ENCODE measurements at places on chromosomes 7 and 10.

DNA sequence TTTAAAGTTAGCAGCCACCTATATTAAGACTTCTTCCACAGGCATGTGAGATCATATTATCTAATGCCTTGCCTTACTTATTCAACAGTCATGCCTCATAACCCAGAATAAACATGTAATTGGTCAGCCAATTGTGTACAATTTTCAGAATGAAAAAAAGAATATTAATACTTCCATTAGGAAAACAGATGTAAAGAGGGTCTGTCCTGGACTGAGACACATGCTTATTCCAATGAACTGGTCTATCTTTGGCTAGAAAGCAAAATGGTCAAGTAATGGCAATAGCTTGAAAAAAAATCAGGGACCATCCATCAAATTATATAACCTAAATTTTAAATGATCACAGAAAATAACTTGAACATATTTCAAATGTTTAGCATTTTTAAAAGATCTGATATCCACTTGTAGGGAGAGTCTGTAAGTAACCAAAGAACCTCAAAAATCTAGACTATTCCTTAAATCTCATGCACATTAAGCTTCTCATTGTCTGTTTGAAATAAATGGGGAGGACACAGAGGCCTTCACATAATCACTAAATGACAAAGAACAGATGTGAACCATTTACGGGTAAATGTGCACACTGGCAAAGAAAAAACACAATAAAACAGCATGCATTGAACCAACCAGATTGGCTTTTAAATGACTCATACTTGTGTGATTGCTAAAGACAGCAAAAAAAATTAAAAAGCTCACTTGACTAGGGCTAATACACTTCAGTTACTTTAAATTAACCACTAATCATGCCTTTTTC lies 568.8 kb upstream of the PCDH15 start:
- no peak for DNase-seq
- no peak overlapping the region for H3K27ac ChIP-seq
- no peaks in the 10 kb centered on the region for H3K27me3 ChIP-seq

DNA sequence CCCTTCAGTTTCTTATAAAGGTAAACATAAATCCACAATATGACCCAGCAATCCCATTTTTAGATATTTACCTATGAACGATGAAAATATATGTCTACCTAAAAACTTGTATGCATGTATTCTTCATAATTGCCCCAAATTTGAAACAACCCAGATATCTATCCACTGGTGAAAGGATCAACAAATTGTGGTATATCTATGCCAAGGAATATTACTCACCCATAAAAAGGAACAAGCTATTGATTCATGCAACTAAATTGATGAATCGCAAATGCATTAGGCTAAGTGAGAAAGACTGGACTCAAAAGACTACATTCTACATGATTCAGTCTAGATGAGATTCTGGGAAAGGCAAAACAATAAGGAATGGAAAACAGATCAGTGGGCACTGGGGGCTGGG lies 126.0 kb upstream of the BTBD16 start:
- no peak overlapping the region for H3K27ac ChIP-seq
- H3K4me3 ChIP-seq, result no peak overlapping the region
- no peak for DNase-seq
- no peaks in the 10 kb centered on the region for H3K4me1 ChIP-seq

- no peaks in the 10 kb centered on the region for H3K4me1 ChIP-seq
- no peaks in the 10 kb centered on the region for H3K27me3 ChIP-seq
- H3K27ac ChIP-seq, result no peak overlapping the region
- H3K4me3 ChIP-seq, result no peak overlapping the region
- H3K36me3 ChIP-seq, result no peaks in the 10 kb centered on the region
Observed at GRCh38 chr10:58180666-58181065, 87.0 kb downstream of the IPMK start.

GRCh38 chr7:32900433-32900995 lies 9.0 kb upstream of the KBTBD2 start:
- peaks cover 16% of the 10 kb centered on the region for H3K4me1 ChIP-seq
- H3K4me3 ChIP-seq, result no peak overlapping the region
- H3K27ac ChIP-seq, result no peak overlapping the region
- H3K27me3 ChIP-seq, result no peaks in the 10 kb centered on the region
- no peak for DNase-seq
- no peaks in the 10 kb centered on the region for H3K36me3 ChIP-seq

- H3K27ac ChIP-seq, result no peak overlapping the region
- peaks cover 77% of the 10 kb centered on the region for H3K36me3 ChIP-seq
- peaks cover 22% of the 10 kb centered on the region for H3K4me1 ChIP-seq
- no peak for DNase-seq
- H3K27me3 ChIP-seq, result no peaks in the 10 kb centered on the region
- no peak overlapping the region for H3K4me3 ChIP-seq
Observed at GRCh38 chr7:152149363-152149762, 123.9 kb downstream of the GALNT11 start.

- H3K4me1 ChIP-seq, result peaks cover 9% of the 10 kb centered on the region
- DNase-seq, result no peak
- no peaks in the 10 kb centered on the region for H3K27me3 ChIP-seq
Observed at GRCh38 chr7:934469-935163, 19.9 kb downstream of the ADAP1 start.

GRCh38 chr10:75397496-75398199 lies 3.9 kb downstream of the ZNF503 start:
- H3K36me3 ChIP-seq, result no peaks in the 10 kb centered on the region
- no peak overlapping the region for H3K4me3 ChIP-seq
- no peak for DNase-seq
- no peak overlapping the region for H3K27ac ChIP-seq
- peaks cover 55% of the 10 kb centered on the region for H3K27me3 ChIP-seq

DNA sequence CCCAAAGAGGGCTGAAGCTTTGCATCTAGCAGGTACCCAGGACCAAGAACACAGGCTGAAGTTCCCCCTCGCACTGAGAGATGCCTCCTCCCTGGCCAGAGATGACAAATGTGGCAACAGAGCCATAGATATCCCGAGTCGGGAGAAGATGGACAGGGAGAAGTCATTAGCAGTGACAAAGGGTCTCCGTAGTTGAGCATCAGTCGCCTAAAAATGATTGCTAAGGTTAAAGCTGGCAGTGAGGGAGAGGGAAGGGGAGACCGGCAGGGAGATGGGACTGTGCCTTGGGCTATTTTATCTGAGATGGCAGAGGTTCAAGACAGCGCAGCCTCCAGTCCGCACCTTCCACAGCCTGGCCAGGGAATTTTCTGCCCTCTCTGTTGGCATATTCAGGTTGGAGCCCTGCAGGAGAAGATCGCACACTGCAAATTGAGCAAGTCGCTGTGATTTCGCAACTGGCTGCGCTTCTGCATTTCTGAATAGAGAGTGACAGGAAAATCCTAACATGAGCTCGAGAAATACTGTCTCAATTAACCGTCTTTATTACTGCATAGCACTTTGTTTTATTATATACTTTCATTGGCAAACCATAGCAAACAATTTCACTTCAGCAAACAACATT lies 238.9 kb upstream of the GPR26 start:
- H3K4me1 ChIP-seq, result no peaks in the 10 kb centered on the region
- no peak overlapping the region for H3K4me3 ChIP-seq
- H3K27me3 ChIP-seq, result peaks cover 7% of the 10 kb centered on the region

- no peak overlapping the region for H3K4me3 ChIP-seq
- H3K36me3 ChIP-seq, result no peaks in the 10 kb centered on the region
- DNase-seq, result no peak
- H3K27me3 ChIP-seq, result peaks cover under 1% of the 10 kb centered on the region
- H3K27ac ChIP-seq, result no peak overlapping the region
- H3K4me1 ChIP-seq, result no peaks in the 10 kb centered on the region
Observed at GRCh38 chr7:158473946-158474345, 113.7 kb downstream of the PTPRN2 start.

DNA sequence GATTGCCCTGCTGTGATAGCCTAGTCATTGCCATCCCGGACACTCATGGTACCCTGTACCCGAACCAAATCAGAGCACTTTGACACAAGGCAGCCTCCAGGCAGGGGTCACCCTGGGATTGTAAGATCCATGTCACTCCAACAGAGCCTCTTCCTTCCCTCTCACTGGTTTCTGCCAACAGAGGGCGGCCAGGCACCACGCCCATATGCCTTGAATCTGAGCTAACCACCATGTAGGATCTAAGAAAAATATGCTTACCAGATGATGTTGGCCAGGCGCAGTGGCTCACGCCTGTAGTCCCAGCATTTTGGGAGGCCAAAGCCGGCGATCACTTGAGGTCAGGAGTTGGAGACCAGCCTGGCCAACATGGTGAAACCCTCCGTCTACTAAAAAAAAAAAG lies 389.2 kb upstream of the KLF6 start:
- H3K4me3 ChIP-seq, result no peak overlapping the region
- H3K4me1 ChIP-seq, result no peaks in the 10 kb centered on the region
- H3K36me3 ChIP-seq, result no peaks in the 10 kb centered on the region
- DNase-seq, result no peak
- H3K27me3 ChIP-seq, result no peaks in the 10 kb centered on the region

DNA sequence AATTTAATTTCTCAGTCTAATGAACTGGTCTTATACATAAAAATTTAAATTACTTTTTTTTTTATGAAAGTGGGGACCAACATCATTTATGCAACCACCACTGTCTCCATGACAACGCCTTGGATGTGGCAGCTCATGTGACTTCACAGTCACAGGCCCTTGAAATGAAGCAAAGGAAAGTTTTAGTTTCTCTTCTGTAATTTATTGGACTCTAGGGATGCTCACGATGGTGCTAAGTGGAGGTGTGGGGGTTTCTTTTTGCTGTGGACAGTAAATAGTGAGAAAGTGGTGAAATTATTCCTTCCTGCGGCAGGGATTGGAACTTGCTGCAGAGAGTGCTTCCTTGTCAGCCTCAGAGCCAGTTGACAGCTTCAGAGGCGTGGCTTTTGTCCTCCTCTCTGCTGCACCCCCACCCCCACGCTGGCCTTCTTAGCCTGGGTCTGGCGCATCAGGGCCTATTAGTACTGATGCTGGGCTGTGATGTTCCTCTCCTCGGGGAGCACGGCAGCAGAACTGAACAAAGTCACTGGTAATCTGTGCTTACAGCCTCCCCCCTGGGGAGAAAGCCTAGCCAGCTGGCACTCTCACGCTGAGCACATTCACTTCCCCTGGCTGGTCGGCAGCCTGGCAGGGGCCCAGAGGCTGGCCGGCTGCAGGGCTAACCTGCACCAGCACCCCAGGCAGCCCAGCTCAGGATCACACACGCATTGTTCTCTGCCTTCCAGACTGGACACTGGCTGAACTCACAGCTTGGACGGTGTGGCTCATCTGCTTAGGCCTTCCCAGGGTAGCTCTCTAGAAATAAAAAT lies 517.5 kb upstream of the GALNT17 start:
- no peak overlapping the region for H3K27ac ChIP-seq
- peak; percentile 7 for DNase-seq
- no peaks in the 10 kb centered on the region for H3K4me1 ChIP-seq
- H3K36me3 ChIP-seq, result no peaks in the 10 kb centered on the region
- H3K4me3 ChIP-seq, result no peak overlapping the region
- no peaks in the 10 kb centered on the region for H3K27me3 ChIP-seq

DNA sequence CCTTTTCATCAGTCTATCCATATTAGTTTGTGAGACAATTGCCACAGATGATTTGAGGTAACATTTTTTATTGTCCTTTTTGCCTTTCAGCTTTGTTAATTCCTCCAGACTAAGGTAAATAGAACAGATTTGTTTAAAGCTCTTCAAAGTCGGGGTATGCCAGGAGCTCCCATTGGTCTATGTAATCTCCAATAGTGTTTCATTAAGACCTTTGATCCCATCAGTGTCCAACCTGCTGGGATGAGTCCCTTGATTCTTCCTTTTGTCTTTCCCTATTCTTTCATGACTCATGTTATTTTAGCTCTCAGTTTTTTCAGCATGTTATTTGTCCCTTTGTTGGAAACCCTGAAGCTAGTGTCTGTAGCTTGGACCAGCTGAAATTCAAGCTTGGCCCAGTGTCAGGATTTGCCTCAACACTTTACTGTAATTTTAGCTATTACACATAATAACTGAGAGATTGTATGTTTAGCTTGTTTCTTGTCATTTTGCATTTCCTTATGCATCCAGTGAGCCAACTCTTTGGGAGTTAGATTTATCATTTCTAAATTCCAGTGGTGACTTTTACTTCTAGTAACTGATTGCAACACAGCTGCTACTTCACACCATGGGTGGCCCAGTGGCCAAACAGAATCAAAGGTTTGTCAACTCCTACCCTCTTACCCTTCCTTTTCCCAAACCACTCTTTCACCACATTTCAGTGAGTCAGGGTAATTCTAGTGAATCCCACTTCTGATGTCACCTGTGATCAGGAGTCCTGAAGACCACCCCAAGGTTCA lies 15.3 kb downstream of the AGBL3 start:
- H3K27ac ChIP-seq, result no peak overlapping the region
- no peaks in the 10 kb centered on the region for H3K36me3 ChIP-seq
- DNase-seq, result no peak
- H3K4me1 ChIP-seq, result no peaks in the 10 kb centered on the region

DNA sequence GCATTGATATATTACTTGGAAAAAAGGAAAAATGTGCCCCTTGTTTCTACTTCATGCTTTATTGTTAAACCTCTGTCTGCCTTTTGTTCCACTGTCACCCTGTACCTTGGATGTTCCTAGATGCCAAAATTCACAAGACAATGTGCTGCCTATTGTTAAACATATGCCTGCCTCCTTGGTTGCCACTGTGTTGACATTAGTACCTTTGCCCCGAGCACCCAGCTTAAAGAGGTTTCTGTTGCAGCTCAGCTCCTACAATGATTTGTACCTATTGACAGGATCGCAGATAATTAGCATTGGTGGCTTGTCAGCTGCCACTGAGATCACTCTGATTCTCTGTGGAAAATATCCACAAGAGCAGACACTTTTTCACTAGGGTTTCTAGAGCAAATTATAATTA lies 188.0 kb downstream of the KCND2 start:
- H3K4me1 ChIP-seq, result no peaks in the 10 kb centered on the region
- H3K27me3 ChIP-seq, result no peaks in the 10 kb centered on the region
- no peak overlapping the region for H3K4me3 ChIP-seq
- no peaks in the 10 kb centered on the region for H3K36me3 ChIP-seq

GRCh38 chr7:46713868-46714596 lies 793.0 kb upstream of the IGFBP3 start:
- H3K4me3 ChIP-seq, result no peak overlapping the region
- no peak for DNase-seq
- H3K36me3 ChIP-seq, result no peaks in the 10 kb centered on the region
- H3K27ac ChIP-seq, result no peak overlapping the region

DNA sequence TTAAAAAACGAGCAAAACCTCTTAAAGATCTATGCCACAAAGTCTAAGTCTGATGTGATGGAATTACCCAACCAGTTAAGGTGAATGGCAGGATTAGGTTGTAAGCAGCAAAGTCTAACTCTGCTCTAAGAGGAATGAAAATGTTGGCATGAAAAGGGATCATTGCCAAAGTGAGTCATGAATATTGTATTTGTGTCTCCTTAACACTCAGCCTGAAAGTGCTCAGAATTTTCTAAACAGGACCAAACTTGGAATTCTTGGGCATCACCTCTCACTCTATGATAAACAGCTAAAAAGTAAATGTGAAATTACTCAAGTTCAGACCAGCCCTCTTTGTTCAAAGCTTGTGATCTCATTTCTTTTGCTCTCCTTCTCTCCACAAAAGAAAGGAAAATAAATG lies 27.0 kb downstream of the PPP1R3A start:
- H3K36me3 ChIP-seq, result no peaks in the 10 kb centered on the region
- H3K27me3 ChIP-seq, result no peaks in the 10 kb centered on the region
- no peak for DNase-seq
- H3K4me3 ChIP-seq, result no peak overlapping the region
- H3K27ac ChIP-seq, result no peak overlapping the region
